Right ventricle myocardium superior (tissue), 1 donor: ENCODE measurements at places on chromosomes 5 and 9. TPM values are rescaled to one million over a fixed set of nuclear protein-coding genes. Genes with fewer than 3 reads are reported as not detected.

DNA sequence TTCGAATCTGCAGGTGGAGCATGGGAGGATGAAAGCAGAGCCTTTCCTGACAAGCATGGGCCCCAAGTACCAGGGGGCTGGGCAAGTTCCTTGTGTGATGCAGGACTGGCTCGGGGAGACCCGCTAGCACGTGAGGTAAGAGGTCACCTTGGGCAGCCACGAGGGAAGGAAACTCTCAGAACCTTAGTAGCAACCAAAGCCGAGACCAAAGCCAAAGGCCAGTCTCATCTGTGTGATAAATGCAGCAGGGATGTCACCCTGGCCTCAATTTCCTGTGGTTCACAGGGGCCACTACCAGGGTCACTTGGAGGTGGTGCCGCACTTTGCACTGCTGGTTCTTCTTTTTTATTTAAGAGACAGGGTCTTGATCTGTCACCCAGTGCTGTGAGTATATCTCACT lies 39.5 kb downstream of the PRRT1B start:
- DNase-seq = no peak

- DNase-seq = no peak
Observed at GRCh38 chr9:38066197-38066913, 2.7 kb downstream of the SHB start.

GRCh38 chr9:134294153-134295071 lies 31.8 kb upstream of the RXRA start:
- peak; percentile 81 for DNase-seq

- DNase-seq = peak; percentile 49
Observed at GRCh38 chr9:86766912-86767311, 180.4 kb downstream of the GAS1 start.

DNA sequence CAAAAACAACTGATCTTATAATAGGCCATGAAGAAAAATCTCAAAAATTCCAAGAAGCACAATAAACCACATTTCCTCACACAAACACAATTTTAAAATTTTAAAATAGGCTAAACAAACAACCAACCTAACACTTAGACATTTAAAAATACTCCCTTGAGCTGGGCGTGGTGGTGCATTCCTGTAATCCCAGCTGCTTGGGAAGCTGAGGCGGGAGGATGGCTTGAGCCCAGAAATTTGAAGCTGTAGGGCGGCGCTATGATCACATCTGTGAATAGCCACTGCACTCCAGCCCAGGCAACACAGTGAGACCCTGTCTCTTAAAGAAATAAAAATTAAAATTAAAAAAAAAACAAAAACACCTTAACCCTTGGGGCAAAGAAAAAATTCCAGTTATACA lies 36.9 kb upstream of the TESK1 start:
- no peak for DNase-seq

GRCh38 chr9:72950875-72951442 lies 1.9 kb downstream of the ALDH1A1 start:
- no peak for DNase-seq

GRCh38 chr9:129290606-129291005 lies 112.5 kb upstream of the IER5L start:
- no peak for DNase-seq

DNA sequence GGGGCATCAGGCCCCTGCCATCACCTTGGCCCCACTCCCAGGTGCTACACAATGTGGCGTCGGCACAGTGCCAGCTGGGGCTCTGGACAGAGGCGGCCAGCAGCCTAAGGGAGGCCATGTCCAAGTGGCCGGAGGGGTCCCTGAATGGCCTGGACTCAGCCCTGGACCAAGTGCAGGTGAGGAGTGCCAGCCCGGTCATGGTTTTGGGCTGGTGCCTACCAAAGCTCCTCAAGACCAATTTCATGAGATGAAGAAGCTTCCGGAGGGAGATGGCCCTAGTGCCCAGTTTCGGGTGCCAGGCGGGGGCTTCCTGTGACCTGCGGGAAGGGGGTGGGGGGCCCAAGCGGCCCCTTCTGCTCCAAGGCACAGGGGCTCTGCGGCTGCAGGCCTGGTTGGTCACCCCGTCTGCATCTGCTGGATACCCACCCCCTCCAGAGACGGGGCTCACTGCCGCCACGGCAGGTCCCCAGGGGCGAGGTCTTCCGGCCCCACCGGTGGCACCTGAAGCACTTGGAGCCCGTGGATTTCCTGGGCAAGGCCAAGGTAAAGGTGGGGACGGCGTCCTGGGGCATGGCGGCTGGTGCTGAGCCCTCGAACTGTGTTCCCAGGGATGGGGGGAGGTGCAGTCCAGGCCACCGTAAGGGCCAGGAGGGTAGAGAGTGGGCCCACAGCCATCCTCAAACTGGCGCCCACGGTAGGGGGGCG lies 5.8 kb downstream of the NOXA1 start:
- peak; percentile 41 for DNase-seq

DNA sequence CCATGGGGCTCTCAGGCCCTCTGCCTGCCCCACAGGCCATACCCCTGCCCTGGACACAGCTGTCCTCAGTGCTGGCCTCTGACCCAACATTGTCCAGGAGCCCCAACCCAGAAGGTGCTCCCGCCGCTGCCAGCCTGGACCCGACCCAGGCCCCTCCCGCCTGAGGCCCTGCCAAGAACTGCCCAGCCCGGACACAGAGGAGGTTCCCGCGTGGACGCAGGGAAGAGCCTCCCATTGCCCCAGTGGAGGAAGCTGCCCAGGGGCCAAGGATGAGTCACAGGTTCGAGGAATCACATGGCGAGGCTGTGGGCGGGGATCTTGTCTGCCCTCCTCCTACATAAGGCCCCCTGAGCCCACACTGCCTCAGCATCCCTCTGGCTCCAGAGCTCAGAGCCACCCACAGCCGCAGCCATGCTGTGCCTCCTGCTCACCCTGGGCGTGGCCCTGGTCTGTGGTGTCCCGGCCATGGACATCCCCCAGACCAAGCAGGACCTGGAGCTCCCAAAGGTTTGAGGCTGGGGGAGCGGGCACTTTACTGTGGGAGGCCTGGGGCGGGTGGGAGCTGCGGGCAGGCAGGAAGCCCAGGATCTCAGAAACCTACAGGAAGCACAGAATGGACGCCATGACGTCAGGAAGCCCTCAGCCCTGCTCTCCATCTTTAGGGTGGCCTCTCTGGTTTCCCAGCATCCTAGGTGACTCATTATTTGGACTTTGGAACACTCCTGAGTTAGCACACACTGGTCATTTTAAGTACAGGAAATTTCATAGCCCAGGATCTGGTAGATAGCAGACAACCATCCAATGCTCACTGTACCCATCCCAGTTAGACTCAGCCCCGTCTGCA lies at the start of gene PAEP:
PAEP (plus strand) TSS at position 366 of the 844 bp plus-strand sequence.
- no peak for DNase-seq

GRCh38 chr9:93302586-93303257 lies 118.8 kb downstream of the WNK2 start:
- peak; percentile 70 for DNase-seq

DNA sequence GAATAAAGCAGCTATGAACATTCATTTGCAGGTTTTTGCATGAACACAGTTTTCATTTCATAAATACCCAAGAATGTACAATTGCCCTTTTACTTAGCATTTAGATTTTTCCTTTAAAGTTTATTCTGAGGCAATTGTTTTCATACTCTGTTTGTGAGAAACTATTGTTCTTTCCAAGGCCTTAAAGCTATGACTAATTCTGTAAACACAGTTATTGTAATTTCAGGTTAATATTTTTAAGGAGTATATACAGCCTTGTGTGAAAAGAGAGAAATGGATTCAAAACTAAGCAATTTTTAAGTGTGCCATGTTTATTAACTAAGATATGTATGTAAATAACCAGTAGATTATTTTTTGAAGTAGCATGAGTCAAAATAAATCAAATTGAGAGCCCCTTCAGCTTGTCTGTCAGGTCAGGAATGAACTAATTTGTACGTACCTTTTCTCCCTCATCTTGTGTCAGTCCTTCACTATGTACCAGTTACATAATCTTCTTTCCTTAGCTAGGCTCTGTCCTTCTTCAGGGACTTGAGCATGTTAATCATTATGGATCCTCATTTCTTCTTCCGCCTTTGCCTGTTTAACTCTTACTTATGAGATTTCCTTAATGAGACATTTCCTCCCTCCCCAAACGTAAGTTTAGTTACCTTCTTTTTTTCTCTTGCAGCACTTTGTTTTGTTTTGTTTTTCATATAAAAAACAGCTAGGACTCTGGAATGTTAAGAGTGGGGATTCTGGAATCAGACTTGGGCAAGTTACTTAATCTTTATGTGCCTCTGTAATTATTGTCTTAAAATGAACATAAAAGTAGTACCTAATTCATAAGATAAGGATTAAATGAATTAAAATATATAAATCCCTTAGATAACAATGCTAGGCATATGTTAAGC lies 63.6 kb downstream of the NIPBL start:
- DNase-seq = no peak

DNA sequence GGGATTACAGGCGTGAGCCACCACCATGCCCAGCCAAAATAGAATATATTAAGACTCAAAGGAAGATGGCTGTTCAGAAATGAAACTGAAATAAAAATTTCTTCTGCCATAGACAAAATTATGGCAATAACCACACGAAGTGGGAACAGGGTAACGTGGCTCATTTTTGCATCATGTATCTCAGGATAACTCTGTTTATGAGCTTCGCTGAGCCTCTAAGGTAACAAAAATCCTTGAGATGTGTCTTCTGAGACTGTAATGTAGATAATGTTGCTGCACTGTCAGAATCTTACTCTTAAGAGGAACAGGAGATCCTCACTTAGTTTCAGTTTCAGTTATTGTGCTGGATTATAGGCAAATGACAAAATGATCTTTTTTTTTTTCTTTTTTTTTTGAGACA lies 153.8 kb downstream of the GOLPH3 start:
- no peak for DNase-seq

- DNase-seq = no peak
Observed at GRCh38 chr5:92418341-92418740, 1035.2 kb upstream of the ARRDC3 start.

DNA sequence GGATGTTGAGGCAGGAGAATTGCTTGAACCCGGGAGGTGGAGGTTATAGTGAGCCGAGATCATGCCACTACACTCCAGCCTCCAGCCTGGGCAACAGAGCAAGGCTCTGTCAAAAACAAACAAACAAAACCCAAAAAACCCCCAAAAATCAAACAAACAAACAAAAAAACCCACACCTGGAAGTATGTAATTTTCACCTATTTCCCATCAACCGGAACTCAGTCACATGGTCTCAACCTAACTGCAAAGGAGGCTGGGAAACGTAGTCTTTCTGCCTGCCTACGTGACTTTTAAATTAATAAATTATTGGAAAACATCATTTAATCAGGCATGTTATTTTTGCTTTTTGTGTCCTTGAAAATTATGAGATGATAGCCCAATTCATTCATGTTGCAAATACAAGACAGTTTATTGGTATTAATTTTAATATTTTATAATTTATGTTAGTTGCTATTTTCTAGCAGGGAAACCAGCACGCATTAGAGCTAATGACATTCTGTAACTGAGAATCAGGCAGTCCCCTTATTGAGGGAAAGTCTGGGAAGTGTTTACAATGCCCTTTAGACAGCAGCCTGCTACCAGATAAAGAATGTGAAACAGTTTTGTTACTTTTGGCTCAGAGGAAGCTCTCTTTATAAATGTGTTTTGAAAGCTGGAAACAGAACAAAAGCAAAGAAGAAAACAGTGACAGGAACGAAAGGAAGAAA lies 110.3 kb downstream of the NXNL2 start:
- no peak for DNase-seq

RFESD gene
- total RNA-seq = 5.1 TPM

AGTPBP1 gene
- total RNA-seq = 78.3 TPM

CYSRT1 gene
- total RNA-seq = not detected

WDR31 gene
- 13.8 TPM for total RNA-seq
